HCT116 (cell line): ENCODE measurements at places on chromosomes 7 and 10. TPM values are rescaled to one million over a fixed set of nuclear protein-coding genes. Genes with fewer than 3 reads are reported as not detected.

The CUEDC2 gene
- total RNA-seq, result 96.7 TPM

The ENTPD1 gene
- total RNA-seq, result 0.37 TPM

GRCh38 chr7:154869436-154869835 is 133.5 kb downstream of the PAXIP1 start:
- no peak for DNase-seq
- no peak overlapping the region for H3K4me3 ChIP-seq
- H3K27ac ChIP-seq, result no peak overlapping the region
- H3K4me1 ChIP-seq, result no peaks in the 10 kb centered on the region
- H3K27me3 ChIP-seq, result peaks cover 56% of the 10 kb centered on the region
- H3K36me3 ChIP-seq, result no peaks in the 10 kb centered on the region

DNA sequence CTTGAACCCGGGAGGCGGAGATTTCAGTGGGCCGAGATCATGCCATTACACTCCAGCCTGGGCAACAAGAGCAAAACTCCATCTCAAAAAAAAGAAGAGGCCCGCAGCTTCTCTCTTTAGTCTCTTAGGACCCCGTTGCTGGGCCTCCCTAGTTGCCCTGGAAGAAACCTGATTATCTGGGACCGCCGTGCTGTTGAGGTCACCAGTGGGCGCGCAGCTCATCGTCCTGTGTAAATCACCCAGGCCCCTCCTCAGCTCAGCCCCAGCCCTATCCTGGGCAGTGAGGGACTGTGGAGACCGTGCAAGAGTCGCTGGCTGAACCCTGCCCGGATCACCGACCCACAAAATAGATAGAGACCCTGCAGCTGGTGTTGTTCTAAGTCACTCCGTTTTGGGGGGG is 85.0 kb downstream of the UNCX start:
- no peak overlapping the region for H3K4me3 ChIP-seq
- no peaks in the 10 kb centered on the region for H3K27me3 ChIP-seq
- no peak for DNase-seq
- no peaks in the 10 kb centered on the region for H3K4me1 ChIP-seq
